ENCODE measurements at places on chromosomes 1 and 21.

DNA sequence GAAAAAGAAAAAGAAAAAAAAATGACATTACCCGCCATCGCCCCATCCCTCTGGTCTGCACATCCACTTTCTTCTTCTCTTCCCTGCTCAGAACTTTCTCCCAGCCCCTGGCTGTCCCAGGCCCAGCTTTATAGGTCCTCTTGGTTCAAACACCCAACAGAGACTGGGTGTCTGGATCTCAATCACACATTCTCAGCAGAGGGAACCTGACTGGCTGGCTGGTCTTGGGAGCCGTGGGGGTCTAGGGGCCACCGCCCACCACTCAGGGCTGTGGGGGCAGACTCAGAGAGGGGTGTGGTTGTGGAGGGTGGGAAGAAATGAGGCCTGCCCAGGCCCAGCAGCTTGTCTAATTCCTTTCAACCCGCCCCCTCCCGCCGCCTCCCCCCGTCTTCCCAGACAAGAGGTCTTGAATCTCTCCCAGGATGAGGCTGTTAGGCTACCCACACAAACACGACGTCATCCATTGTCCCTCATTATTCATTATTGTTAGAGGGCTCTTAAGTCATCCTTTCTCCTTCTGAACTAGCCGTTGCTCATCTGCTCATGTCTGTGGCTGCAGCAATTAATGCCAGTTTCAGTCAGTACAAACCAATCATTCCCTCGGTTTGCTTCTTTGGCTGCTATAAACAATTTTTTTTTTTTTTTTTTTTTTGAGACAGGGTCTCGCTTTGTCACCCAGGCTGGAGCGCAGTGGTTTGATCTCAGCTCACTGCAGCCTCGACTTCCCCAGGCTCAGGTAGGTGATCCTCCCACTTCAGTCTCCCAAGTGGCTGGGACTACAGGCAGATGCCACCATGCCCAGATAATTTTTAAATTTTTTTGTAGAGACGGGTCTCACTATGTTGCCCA lies 40.6 kb upstream of the CLIC4 start:
- no peak for DNase-seq

GRCh38 chr21:41169701-41170100 lies 1.7 kb downstream of the BACE2 start:
- no peak for DNase-seq

GRCh38 chr1:32773018-32773763 lies 44.0 kb downstream of the YARS1 start:
- DNase-seq, result peak; percentile 53

DNA sequence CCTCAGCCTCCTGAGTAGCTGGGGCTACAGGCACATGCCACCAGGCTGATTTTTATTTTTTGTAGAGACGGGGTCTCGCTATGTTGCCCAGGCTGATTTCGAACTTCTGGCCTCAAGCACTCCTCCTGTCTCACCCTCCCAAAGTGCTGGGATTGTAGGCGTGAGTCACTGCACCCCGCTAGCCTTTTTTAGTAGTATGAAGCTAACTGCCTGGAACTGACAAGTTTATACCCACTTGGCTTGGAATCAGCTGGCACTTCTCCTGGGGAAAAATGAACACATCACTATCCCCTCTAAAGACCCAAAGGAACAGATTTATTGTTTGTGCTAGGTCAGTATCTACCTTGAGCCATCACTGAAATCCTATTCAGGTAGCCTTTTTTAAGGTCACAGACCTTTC lies 19.0 kb downstream of the TMEM63A start:
- no peak for DNase-seq

DNA sequence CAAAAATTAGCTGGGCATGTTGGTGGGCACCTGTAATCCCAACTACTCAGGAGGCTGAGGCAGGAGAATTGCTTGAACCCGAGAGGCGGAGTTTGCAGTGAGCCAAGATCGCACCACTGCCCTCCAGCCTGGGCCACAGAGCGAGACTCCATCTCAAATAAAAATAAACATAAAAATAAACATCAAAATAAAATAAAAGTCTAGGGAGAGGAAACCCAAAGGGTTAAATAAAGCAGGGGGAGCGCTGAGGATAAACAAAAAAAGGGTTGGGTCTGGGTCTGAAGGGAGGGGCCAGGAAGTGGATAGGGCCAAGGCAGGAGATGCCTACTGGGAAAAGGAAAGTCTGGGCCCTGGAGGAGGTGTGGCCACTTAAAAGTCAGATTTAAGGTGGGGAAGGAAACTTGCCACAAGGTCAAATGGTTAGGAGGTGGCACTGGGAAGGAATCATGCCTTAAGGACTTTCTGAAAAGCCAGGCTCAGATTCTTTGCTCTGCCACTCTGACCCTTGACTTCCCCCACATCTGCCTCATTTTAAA lies 150.0 kb downstream of the ADSS2 start:
- no peak for DNase-seq

DNA sequence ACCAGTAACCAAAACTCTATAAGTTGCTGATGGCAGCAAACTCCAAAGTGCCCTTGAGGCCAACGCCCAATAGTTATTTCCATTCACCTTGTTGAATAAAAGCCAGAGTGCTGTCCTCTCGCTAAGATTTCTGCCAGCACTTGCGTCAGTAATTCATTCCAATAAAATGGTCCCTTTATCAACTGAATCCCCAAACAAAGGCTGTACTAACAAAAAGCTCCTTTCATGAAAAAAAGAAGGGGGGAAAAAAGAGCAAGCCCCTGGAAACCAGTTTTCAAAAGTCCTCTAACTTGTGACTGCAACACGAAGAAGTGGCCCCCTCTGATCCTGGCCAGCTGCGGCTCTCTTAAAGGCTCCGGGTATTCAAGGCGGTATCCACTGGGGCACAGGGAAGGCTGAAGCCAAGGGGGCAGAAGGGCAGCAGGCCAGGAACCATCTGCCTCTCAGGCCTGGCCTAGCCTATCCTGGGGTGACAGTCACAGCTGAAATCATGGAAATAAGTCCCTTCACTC lies 55.8 kb upstream of the ZNF326 start:
- DNase-seq, result no peak

GRCh38 chr1:154398678-154399077 lies 6.5 kb upstream of the IL6R start:
- DNase-seq, result no peak

- no peak for DNase-seq
Observed at GRCh38 chr1:56563568-56563967, 15.8 kb downstream of the PLPP3 start.

GRCh38 chr21:39451332-39452206 lies at the start of gene SH3BGR:
Gene SH3BGR, plus strand, starts transcription at chr21:39451970. Its CDS starts 127 bp downstream, at chr21:39452097.
- DNase-seq, result no peak

DNA sequence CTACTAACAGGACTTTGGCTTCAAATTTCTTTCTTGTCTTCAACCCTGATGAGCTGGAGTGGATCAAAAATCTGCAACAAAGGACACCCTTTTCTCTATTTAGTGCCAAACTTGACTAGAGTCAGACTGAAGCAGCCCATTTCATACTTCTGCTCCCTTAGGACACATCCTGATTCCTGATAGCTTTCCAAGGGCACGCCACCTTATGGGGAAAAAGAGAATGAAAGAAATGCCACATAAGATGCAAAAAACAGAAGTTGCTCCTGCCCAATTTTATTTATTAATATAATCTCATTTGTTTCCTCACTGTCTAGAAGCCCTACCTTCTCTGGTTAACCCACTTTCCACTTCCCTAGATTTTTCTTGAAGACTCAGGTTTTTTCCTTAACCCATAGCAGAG lies 72.7 kb upstream of the NBPF4 start:
- DNase-seq, result no peak

DNA sequence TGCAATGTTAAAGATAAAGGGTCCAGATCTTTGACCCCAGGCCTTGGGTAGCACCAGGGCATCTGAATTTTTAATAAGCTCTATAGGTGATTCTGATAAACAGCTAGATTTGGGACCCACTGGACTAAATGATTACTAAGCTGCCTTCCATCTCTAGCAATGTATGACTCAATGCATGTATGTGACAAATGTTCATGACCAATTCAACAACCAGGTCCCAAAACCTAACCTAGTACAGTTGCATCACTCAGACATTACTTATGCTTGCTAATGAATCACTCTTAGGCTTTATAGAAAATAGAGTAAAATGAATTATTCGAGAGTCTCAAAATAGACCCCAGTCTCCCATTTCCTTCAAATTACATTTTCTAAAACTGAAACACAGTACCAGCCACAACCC lies 35.5 kb downstream of the RCAN1 start:
- DNase-seq, result no peak

DNA sequence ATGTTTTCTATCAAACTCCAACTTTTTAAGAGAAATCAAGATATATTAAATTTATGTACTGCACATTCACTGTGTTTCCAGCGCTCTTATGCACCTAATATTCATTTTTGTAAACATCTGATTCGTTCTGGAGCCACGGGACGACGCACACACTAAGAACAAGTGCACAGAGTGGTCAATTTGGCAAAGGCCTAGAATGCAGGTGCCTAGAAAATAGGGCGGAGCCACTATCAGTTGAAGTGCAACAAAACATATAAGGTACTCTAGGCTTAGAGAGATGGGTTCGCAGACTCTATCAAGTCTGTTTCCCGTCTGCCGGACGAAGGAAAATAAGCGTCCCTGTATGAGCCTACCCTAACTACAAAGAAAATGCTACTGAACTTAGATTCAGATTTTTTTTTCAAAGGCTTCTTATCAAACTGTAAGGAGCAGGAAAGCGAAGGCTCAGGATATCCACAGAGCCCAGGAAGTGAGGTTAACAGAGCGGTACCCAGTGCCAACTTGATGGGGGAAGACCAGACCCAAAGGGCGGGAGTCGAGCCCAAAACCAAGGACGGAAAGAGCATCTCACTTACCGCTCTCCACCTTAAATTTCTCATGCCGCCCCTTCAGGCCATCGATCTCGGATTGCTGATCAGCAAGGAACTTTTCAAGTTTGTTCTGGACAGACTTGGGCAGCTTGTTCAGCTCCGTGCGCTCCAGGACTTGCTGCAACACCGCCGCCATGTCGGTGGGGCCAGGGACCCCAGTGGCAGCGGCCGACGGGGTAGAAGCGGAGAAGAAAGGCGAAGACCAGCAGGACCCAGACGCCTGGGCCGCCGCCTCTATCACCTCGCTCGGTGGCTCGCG lies 526 bp downstream of the TPR start:
- no peak for DNase-seq

GRCh38 chr1:1906185-1907097 lies 8.6 kb upstream of the CALML6 start:
- DNase-seq, result no peak

GRCh38 chr1:2019172-2019543 lies at the start of gene GABRD:
Gene GABRD, plus strand, starts transcription at chr1:2019345. Its CDS starts 79 bp downstream, at chr1:2019424.
- no peak for DNase-seq

DNA sequence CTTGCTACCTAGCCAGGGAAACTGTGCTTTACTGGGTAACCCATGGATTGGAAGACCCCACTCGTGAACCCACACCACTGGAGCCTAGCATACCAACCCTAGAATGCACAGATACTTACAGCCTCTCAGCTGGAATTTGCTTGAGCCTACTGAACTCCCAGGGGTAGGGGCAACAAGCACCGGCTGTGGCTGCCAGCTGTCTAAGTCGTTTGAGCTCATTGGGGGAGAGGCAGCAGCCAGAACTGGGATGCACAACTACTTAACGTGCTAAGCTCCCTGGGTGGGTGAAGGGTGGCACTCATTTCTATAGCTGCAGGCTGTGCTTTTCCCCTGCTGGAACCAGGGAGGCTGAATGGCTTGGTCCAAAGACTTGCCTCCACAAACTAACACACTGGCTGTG lies 212.4 kb downstream of the ZNF648 start:
- no peak for DNase-seq

DNA sequence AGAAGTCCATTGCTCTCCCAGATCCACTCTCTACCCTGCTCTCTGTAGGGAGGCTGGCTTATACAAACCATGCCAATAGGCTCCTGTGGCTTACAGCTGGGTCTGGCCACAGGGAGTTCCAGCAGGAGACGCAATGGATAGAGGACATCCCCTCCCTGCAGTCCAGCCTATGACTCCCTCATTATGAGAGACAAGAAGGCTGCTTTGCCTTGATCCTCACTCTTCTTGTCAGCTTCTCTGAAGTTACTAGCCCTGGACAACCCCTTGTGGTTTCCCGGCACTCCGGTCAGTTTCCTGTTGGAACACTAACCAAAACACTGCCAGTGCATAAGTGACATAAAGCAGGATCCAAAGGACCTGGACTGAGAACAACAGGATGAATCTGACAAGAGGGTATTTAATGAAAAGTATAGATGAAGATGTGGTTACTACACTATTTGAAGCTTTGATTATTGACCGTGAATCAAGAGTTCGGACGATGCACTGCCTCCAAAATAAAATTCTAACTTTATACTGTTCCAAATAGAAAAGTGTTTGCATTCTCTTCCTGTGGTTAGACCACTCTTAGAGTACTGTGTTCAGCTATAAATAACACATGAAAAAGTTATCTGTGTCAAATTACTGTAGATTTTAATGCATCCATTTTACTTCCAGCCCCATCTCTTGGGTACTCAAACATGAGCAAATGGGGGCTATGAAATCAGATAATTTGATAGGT lies 32.7 kb upstream of the ZNF326 start:
- no peak for DNase-seq

DNA sequence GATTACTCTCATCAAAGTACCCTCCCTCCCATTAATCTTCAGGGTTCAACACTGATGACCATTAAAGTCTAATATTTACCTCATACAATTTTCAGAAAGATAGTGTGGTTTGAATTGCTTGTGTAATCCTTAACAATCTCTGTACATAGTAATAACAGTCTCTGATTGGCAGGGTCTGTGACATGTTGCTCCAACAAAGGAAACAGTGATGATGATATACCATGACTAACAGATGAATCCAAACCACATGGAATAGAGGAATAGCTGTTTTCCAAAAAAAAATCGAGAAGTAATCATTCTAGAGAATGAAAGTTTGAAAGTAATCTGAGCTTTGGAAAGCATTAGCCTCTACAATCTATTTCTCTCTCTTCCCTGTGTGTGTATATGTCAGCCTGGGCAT lies 610.1 kb upstream of the NEGR1 start:
- DNase-seq, result no peak

DNA sequence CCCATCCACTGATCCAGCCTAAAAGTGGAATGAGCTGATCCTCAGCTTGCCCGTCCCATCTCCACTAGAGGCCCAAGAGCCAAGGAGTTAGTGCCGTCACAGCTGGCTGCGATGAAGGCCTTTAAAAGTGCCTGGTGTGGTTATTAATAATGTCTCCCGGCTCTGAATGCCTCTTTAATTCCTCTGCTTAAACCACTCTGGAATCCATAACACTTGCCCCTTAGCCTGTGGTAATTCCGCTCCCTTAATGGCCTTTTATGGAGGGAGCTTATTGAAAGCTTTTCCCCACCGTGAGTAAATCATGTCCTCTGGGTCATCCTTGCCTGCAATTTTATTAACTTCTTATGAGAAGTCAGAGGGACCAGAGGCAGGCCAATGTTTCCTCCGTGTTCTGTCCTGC lies 55.4 kb downstream of the UBIAD1 start:
- DNase-seq, result no peak

DNA sequence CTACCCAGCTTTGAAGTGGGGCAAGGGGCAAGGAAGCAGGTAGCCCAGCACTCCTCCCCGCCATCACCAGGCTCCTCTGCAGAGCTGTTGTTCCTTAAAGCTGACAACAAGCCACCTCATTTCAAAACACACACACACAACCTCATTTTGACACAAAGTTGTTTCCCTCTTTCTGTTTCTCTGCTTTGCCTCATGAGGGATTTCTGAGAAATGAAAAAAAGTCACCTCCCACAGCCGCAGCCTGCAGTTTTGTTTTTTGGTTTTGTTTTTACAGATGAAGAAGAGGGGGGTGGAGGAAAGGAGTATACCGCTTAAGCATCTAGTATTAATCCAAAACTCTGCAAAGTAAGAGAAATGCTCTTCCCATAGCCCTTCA lies 12.1 kb downstream of the MCL1 start:
- DNase-seq, result no peak
